ENCODE measurements at places on chromosomes 12 and 14.

- DNase-seq, result no peak
Measured at GRCh38 chr12:94235848-94236247, 87.5 kb downstream of the PLXNC1 start.

- DNase-seq, result no peak
Measured at GRCh38 chr14:54783660-54784015, 119.0 kb downstream of the GCH1 start.

- DNase-seq, result no peak
Measured at GRCh38 chr14:69050240-69051184, 71.4 kb upstream of the ACTN1 start.

DNA sequence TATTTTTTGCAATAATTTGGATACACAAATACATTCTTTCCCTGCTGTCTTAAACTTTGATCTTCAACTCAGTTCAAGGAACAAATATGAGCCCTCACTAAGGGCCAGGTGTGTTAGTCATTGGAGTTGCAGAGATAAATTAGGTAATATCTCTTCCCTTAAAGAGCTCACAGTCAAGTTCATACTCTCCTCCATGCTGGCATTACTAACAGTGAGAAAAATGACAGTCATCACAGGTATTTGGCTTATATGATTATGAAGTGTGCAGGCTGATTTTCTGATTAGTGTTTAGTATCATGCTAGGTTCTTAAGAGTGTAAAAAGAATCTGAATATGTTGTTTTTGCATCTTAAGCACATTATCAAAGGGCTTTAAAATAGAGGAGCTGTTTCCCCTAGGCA is 594.7 kb downstream of the CCER1 start:
- DNase-seq, result no peak

GRCh38 chr12:124457287-124458219 is 109.9 kb downstream of the NCOR2 start:
- DNase-seq, result no peak

GRCh38 chr12:50252977-50253602 is 30.2 kb downstream of the LIMA1 start:
- DNase-seq, result no peak

Measured in fibroblast of skin of back (primary cell).